ENCODE measurements at places on chromosomes 12 and 14.

GRCh38 chr12:93186131-93186530, 191.6 kb upstream of the NUDT4 start:
- DNase-seq = no peak

DNA sequence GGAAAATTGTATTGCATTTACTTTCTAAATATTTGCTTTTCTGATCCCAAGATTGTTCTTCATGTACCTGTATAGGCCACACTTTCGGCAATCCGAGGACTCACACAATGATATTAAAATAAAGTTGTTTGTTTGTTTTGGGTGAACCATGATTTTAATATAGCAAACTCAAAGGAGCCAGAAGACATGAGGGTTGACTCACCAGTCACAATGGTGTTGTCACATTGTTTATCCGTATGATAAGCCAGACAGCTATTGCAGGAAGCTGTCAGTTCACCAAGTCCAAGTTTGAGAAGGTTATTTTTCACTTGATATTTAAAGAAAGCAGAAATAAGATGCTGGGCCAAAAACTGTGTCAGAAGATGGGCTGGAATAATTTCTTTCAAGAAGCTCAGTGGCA, 67.1 kb upstream of the CPM start:
- no peak for DNase-seq

GRCh38 chr12:77202457-77203060, 137.2 kb upstream of the E2F7 start:
- no peak for DNase-seq

GRCh38 chr14:30005114-30005808, 77.6 kb upstream of the PRKD1 start:
- no peak for DNase-seq

DNA sequence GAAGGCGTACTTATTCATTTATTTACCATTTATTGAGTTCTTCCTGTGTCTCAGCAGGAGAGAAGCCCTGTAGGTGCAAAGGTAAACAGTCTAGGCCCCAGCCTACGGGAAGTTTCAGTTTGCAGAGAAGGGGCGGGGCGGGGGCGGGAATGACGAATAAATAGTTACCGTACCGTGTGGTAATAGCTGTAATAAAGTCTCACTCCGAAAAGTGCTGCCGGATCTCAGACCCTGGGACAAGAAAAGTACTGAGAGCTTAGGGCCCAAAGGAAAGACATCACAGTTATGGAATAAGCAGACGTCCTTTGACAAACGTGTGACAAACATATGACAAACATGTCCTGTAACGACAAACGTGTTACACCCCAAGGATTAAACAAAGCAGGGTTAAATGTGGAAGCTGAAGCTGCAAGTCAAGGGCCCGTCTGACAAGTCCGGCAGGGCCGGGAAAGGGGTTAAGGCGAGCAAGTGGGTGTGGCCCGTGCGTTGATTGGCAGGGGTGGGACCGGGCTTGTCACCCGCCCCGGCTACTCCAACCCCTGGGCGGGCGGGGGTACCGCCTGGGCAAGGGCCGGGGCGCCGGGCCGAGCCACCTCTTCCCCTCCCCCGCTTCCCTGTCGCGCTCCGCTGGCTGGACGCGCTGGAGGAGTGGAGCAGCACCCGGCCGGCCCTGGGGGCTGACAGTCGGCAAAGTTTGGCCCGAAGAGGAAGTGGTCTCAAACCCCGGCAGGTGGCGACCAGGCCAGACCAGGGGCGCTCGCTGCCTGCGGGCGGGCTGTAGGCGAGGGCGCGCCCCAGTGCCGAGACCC, at the start of gene LRP10:
Gene LRP10, plus strand, starts transcription at position 517 of the 809 bp plus-strand sequence. CDS start 564 bp downstream, outside the sequence.
- DNase-seq = peak; percentile 70

DNA sequence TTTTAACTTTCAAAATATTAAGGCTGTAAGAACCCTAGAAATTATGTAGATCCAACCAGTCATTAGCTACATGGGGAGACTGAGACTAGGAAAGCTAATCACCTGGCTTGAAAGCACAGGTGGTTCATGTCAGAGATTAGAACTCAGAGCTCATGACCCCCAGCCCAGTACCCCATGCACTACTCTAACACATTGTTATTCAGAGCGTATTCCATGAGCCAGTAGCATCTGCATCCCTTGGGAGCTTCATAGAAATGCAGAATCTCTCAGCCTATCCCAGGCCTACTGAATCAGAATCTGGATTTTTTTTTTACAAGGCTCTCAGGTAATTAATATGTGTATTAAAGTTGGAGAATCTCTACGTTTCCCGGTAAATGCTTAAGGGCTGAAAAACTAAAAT, 161.7 kb downstream of the BTG1 start:
- no peak for DNase-seq

DNA sequence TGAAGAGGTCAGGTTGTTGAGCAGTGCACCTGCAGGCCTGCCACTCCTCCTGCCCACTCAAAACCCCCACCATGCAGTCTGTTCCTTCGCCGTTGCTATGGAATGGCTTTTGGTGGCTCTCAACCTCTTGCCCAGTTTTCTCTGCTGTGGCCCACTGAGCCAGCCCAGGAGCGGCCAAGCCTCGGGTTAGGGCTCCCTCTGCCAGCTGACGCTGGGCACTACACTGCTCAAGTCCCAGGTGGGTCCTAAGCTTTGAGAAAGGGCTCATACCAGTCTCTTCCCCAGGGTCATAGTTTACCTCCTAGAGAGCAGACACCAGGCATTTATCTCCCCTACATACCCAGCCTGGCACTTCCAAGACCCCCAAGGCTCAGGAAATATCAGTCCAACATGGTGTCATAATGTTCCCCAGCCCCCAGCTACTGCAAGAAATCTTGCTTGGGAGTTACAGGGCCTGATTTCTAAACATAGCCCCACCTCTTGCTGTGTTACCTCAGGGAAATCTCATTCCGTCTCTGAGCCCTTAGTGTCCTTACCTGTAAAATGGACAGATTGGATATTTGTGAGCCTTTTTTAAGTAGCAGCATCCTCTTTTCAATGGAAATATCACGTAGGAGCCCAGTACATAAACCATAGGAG, 59.4 kb downstream of the TSPAN11 start:
- DNase-seq = peak; percentile 36

- DNase-seq = no peak
Observed at GRCh38 chr12:63922474-63922873, 78.0 kb downstream of the SRGAP1 start.

GRCh38 chr14:54577494-54577893, 10.6 kb downstream of the SAMD4A start:
- no peak for DNase-seq

GRCh38 chr12:1851151-1851701, 30.9 kb downstream of the LRTM2 start:
- DNase-seq = peak; percentile 33

- DNase-seq = no peak
Observed at GRCh38 chr12:114400361-114400811, 5.6 kb downstream of the TBX5 start.

DNA sequence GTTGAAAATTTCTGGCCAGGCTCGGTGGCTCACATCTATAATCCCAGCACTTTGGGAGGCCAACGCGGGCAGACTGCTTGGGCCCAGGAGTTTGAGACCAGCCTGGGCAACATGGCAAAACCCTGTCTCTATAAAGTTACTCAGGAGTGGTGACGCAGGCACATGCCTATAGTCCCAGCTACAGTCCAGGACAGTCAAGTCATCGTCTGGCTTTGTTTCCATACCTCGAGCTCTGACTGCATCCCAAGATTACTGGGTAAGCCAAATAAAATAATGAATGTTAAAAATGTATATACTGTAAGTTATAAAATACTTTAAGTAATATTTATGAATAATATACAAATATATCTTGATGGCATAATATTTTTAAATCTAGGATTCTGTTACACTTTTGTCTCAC, 23.0 kb upstream of the GXYLT1 start:
- DNase-seq = no peak

GRCh38 chr12:122174155-122174845, at the start of gene IL31:
Gene IL31 (minus strand): TSS chr12:122174221. CDS start chr12:122174172, 49 bp downstream.
- DNase-seq = no peak

- no peak for DNase-seq
Observed at GRCh38 chr14:95722525-95723190, 8.7 kb upstream of the TCL1A start.

GRCh38 chr12:19273482-19274330, 144.2 kb downstream of the PLEKHA5 start:
- DNase-seq = peak; percentile 66

- DNase-seq = no peak
Observed at GRCh38 chr12:49068879-49069506, 786 bp downstream of the RHEBL1 start.

- DNase-seq = no peak
Observed at GRCh38 chr12:131428091-131428685, 282.7 kb upstream of the SFSWAP start.

- DNase-seq = no peak
Observed at GRCh38 chr14:105926373-105927095, 400.2 kb downstream of the TMEM121 start.

GRCh38 chr12:121278169-121279070, 18.1 kb downstream of the CAMKK2 start:
- no peak for DNase-seq

GRCh38 chr12:20220339-20220738, 148.0 kb upstream of the PDE3A start:
- DNase-seq = peak; percentile 1

- DNase-seq = no peak
Observed at GRCh38 chr14:96181186-96182056, 23.2 kb upstream of the BDKRB2 start.
